ENCODE measurements at places on chromosomes 7 and 10. TPM values are rescaled to one million over a fixed set of nuclear protein-coding genes. Genes with fewer than 3 reads are reported as not detected.

- DNase-seq = peak; percentile 30
These were observed 129.0 kb downstream of the MARCHF5 start for GRCh38 chr10:92419740-92420545.

- no peak for DNase-seq
These were observed 59.4 kb downstream of the SHH start for GRCh38 chr7:155752756-155753445.

The LRMDA gene
- total RNA-seq = 3.6 TPM

GRCh38 chr10:102837230-102837721, at the start of gene CYP17A1:
CYP17A1 (minus strand) TSS chr10:102837413; CDS start chr10:102837361, 52 bp downstream.
- no peak for DNase-seq

The LIPF gene
- not detected for total RNA-seq

GRCh38 chr10:1100143-1100542, 44.0 kb downstream of the WDR37 start:
- no peak for DNase-seq

DNA sequence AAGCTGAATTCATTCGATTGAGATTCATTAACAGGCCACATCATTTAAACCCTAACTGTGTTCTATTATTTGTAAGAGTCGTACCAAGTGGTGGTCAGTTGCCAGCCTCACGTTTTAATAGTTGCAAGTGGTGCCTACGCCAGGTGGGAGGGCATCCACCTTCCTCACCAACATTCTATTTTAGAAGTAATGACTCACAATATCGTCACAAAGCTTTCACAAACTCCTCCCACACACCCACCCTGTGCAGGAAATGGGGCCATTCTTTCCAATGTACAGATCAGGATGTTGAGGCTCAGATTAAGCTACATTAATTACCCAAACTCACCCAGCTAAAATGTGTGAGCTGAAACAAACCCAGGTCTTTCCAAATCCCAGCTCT, 77.3 kb upstream of the SAMD8 start:
- no peak for DNase-seq

DNA sequence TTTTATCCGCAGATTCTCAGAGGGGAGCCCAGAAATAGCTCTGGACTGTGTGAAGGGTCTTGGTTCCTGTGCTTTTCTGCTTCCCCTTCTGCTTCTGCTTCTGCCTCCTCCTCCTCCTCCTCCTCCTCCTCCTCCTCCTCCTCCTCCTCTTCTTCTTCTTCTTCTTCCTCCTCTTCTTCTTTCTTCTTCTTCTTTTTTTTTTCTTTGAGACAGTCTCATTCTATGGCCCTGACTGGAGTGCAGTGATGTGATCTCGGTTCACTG, 11.6 kb downstream of the PDZD7 start:
- no peak for DNase-seq

- DNase-seq = no peak
These were observed 31.3 kb upstream of the ZNRF2 start for GRCh38 chr7:30252885-30253795.

- no peak for DNase-seq
These were observed 40.8 kb downstream of the TAS2R41 start for GRCh38 chr7:143518521-143518920.

Measured in fibroblast of the aortic adventitia (primary cell).